ENCODE measurements at places on chromosomes 2 and 18. TPM values are rescaled to one million over a fixed set of nuclear protein-coding genes. Genes with fewer than 3 reads are reported as not detected.

DNA sequence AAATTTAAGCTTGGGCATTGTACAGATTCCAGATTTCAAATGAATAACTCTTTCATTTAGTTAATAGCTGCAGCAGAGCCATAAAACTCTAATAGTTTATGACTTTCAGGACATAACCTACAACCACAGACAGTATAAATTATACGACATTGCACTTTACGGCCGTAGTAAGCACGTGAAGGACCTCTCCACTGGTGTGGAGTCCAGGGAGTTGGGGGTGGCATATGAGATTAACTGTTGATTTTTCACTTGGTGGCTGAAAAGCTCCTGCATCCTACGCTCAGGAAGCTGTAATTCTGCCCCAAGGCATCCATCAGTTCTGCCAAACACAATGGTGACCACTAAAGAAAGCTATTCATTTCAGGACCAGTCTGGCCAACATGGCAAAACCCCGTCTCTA lies 376.2 kb downstream of the SOX11 start:
- no peak for DNase-seq
- H3K4me1 ChIP-seq, result no peaks in the 10 kb centered on the region
- no peak overlapping the region for H3K27ac ChIP-seq
- H3K27me3 ChIP-seq, result no peaks in the 10 kb centered on the region
- no peak overlapping the region for H3K4me3 ChIP-seq

Gene HOXD9
- total RNA-seq, result 2.2 TPM

GRCh38 chr2:6531304-6531703 lies 334.4 kb downstream of the CMPK2 start:
- H3K27ac ChIP-seq, result no peak overlapping the region
- H3K36me3 ChIP-seq, result no peaks in the 10 kb centered on the region
- no peak for DNase-seq
- no peaks in the 10 kb centered on the region for H3K27me3 ChIP-seq

- H3K27ac ChIP-seq, result no peak overlapping the region
- H3K4me3 ChIP-seq, result no peak overlapping the region
- H3K4me1 ChIP-seq, result no peaks in the 10 kb centered on the region
- no peaks in the 10 kb centered on the region for H3K27me3 ChIP-seq
- no peaks in the 10 kb centered on the region for H3K36me3 ChIP-seq
- no peak for DNase-seq
These were observed 525.4 kb downstream of the PIK3C3 start for GRCh38 chr18:42480441-42480840.

Gene LIMS1
- total RNA-seq, result 124 TPM

Gene KLHL14
- 0.06 TPM for total RNA-seq

DNA sequence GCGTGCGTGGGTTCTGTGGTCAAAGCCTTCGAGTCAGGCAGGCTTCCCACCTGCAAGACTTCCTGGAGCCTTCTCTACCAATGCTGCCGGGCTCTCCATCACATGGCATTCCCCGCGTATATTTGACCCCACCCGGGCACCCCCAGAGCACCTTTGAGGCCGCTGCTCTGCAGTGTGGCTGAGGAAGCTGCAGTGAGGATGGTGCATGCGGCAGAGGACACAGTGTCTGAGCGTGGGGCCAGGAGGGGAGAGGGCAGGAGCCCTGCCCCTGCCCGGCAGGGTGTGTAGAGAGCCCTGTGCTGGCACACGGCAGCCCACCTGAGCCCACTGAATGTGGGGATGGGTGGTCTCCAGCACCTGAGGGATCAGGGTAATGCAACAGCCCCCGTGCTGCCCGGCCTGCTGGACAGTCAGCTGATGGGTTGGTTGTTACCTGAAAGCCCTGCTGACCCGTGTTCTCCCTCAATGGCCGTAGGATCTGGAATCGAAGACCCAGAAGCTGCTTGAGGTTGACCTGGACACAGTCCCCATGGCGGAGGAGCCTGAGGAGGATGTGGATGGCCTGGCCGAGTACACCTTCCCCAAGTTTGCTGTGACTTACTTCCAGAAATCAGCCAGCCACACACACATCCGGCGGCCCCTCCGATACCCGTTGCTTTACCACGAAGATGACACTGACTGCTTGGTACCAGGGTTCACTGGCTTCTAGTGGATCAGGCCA lies 36.8 kb upstream of the GPR17 start:
- no peaks in the 10 kb centered on the region for H3K36me3 ChIP-seq
- no peaks in the 10 kb centered on the region for H3K4me1 ChIP-seq
- no peak overlapping the region for H3K4me3 ChIP-seq
- no peak for DNase-seq
- H3K27ac ChIP-seq, result no peak overlapping the region

- no peak overlapping the region for H3K4me3 ChIP-seq
- H3K36me3 ChIP-seq, result no peaks in the 10 kb centered on the region
- H3K4me1 ChIP-seq, result no peaks in the 10 kb centered on the region
- H3K27ac ChIP-seq, result no peak overlapping the region
These were observed 149.2 kb upstream of the REG3G start for GRCh38 chr2:78876316-78876688.

DNA sequence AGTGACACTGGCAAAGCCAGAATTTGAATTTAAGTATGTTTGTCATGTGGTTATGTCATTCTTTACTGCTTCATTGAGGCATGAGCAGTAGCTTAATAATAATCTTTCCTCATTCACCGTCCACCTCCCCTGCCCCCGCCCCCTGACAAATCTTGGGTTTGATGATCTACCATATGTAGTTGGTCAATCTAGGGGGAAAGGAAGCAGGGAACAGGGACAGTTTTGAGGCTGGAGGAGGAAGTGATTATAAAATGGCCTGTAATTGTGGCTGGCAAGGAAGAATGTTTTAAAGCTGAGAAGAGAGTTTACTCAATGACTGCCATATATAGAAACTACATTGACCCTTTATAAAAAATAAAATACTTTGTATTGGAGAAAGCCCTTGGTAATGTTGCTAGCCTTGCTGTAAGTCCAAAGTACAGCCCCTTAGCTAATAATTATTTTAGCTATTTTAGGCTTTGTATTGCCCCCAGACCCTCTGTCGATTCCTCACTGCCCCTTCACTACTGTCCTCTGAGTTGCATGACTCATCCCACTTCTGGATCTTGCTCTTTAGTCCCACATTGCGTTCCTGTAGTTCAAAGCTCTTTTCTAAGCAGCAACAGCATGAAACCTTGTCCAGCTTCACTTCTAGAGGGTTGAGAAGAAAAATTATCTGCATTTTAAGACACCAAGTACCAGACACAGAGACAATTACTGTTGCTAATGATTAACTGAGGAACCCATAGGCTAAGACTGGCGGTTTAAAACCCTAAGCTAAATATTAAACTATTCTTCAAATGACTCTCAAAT lies 38.4 kb downstream of the PELI1 start:
- peaks cover 53% of the 10 kb centered on the region for H3K4me1 ChIP-seq
- no peaks in the 10 kb centered on the region for H3K27me3 ChIP-seq
- no peak overlapping the region for H3K4me3 ChIP-seq
- H3K36me3 ChIP-seq, result no peaks in the 10 kb centered on the region

DNA sequence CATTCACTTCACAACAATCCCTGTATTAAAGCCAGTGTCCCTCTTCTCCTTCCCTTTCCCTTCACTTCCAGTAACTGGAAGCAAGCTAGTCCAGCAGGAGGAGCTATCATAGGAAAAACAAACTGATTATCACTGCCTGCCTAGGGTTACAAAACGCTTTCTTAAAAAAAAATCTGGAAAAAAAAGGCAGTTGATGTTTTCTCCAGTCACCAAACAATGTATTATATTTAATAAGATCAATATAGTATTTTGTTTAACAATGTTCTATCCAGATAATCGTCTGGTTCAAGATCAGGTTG lies 78.8 kb upstream of the ITGB6 start:
- peaks cover 23% of the 10 kb centered on the region for H3K4me1 ChIP-seq
- H3K4me3 ChIP-seq, result no peak overlapping the region
- H3K27me3 ChIP-seq, result no peaks in the 10 kb centered on the region
- no peak for DNase-seq
- H3K27ac ChIP-seq, result no peak overlapping the region

Gene TDRD15
- not detected for total RNA-seq

DNA sequence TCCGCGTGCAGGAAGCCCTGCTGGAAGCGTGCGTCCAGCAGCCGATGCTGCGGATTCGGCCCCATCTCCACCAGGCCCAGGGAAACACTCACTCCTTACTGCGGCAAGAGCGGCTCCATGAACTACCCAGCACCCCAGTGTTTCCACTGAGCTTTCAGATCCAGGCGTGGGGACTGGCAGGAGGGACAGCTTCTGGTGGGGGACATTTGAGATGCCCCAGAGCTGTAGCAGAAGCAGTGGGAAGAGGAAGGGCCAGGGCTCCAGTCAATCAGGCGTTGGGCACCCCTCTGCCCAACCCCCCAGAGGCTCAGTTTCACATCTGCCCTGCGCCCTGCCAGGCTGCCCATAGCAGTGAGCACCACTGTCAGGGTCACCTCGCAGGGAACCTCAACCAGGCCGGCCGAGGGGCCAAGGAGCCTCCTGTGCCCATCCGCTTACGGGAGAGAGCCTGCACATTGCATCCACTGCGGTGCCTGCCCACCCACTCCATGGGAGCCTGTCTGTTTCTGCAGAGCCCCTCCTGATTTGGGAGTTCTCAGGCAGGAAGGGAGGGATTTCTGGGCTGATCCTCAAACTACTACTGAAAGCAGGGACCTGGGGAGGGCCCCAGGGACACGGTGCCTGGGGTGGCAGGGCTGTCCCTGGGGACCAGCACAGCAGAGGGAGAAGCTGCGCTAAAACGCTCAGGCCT lies 4.6 kb downstream of the AGXT start:
- no peaks in the 10 kb centered on the region for H3K4me1 ChIP-seq
- no peak for DNase-seq

DNA sequence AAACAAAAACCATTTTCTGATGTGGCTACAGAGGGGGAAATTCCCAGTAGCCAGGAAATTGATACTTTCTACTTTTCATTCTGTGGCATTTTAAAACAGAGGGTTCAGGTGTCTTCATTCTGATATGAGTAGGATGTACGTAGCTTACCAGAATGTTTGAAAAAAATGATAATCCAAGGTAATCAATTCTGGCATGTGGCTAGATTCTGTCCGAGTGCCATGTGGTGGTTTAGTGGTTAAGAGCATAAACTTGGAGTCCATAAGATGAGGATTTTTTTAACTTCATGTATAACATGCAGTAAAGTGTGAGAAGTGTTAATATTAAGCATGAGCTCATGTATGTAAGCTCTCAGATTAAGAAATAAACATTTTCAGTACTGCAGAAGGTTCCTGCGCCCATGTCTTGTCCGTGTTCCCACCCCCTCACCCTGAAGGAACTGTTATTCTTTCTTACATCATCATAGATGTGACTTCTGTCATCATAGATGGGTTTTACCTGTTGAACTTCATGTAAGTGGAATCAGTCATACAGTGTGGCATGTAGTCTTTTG lies 4.5 kb downstream of the B3GNT2 start:
- no peak for DNase-seq
- no peaks in the 10 kb centered on the region for H3K27me3 ChIP-seq
- H3K36me3 ChIP-seq, result no peaks in the 10 kb centered on the region
- H3K4me1 ChIP-seq, result peaks cover 65% of the 10 kb centered on the region

- H3K4me1 ChIP-seq, result peaks cover 26% of the 10 kb centered on the region
- H3K27me3 ChIP-seq, result no peaks in the 10 kb centered on the region
- no peak for DNase-seq
These were observed 36.7 kb downstream of the LDLRAD4 start for GRCh38 chr18:13254971-13255927.

DNA sequence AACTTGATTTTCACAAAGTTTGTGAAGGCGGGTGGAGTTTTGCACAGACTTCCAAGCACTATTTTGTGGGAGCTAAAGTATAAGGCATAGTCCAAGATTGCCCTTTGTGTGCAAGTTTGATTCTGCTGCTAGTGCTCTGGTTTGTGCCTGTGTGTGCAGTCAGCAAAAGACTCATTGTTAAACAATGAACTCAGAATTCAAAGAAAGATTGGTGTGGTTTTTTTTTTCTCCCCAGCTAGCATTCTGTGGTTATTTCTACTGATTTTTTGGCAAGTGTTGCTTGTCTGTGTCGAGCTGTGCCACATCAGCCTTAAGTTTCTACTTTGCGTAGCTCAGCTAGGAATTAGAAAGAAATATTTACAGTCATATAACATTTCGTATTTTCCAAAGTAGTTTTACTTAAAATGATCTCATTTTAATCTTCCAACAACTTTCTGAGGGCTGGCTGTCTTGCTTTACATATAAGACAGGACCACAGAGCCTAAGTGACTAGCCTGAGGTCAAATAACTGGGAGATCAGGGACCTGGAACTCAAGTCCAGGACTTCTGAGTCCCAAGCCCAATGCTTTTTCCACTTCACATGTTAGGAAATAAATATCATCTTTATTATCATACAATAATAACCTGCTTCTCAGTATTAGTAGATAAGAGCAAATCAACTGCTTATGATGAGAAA lies 69.8 kb downstream of the BABAM2 start:
- H3K27me3 ChIP-seq, result no peaks in the 10 kb centered on the region
- peak overlapping the region; percentile 11 for H3K27ac ChIP-seq
- H3K4me1 ChIP-seq, result peaks cover 43% of the 10 kb centered on the region
- DNase-seq, result no peak

Gene ABHD1
- total RNA-seq, result not detected

Gene PLCD4
- 4.4 TPM for total RNA-seq
